ENCODE measurements at places on chromosomes 5 and 9.
A peak's percentile ranks its signal among the peaks of the same experiment; 100 is the strongest.

GRCh38 chr5:172901788-172902496 lies 57.3 kb upstream of the RPL26L1 start:
- no peak for DNase-seq

DNA sequence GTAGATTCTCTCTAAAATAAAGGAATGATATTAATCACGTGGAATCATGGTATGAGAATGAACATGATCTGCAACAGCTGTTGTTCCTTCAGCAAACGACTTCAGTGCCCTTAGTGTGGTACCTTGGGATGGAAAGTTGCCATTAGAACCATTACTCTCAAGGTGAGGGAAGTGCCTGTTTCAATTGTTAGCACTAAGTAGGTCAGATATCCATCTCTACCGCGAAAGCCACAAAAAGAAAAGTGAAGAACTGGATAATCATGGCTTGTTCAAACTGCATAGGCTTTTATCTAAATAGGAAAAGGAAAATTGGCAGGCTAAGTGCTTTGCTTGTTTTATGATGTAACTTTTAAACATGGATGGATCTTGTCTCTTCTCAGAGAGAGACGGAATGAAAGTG lies 380.7 kb downstream of the MRPS30 start:
- peak; percentile 24 for DNase-seq

DNA sequence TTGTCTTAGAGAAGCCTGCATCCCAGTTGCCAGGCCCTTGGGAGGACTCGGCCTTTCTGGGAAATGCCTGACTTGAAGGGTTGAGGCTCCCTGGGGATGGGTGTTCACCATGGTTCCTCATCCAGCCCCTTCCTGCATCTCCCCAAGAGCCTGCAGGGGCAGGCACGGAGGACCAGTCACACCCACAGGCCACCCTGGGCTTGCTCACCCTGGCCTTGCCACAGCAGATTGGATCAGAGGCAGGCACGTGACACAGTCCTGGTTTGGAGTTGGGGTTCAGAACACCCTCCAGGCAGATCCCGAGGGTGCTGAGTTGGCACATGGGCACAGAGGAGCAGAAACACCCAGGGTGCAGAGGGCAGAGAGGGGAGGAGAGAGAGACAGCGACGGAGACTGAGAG lies 286.1 kb downstream of the PBX3 start:
- DNase-seq = no peak

DNA sequence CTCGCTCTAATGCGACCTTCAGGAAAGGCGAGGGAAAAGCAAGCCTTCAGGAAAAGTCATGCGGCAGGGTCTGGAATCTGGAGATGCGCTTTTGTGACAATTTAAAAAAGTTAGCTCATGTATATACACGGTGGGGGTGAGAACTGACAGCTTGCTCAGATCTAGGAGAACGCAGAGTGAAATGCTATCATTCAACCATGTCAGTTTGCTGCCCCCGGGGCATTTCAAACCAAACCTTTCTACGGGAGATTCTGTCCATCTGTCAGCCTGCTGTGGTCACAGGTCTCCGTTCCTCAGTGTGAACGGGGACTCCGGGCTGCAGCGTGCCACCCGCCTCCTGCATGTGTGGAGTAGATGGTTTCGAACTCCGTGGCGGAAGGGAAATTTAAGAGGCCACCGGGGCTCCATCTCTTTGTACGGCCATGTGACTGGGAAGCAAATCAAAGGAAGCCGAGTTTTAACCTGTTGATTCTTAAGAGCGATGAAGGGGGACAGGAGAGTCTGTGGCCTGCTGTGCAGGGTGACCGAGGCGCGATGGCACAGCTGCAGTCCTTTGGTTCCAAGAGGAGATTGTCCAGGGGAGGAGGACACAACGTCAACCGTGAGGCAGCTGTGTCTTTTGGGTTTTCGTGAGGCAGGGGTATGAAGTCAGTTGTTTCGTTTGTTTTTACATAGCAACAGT lies 45.9 kb downstream of the OTULIN start:
- no peak for DNase-seq

DNA sequence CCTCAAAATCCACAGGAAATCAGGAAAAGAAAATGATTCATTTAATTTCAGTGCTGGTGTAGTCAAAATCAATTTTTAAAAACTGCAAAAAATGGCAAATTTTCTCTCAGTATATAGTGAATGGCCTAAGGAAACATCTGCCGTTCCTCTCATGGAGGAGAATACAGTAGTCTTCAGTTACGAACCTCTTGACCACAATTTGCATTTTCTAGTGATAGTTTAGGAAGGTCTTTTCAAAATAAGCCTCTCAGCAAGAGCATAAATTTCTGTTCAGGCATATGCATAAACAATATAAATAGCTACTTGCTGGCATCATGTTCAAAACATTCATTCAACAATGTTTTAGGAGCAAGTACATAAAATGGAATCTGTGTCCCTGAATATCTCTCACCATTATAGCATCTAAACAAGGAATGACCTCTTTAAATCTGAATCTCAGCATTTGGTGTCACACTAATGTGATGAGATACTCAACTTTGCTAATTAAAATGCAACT lies 33.5 kb downstream of the HAPLN1 start:
- no peak for DNase-seq

All from BE2C (cell line).